Activated T-cell treated with anti-CD3 and anti-CD28 coated beads, Interleukin-2, amount 50 U/mL, for 4 hours (primary cell): ENCODE measurements at places on chromosomes 12 and 14. TPM values are rescaled to one million over a fixed set of nuclear protein-coding genes. Genes with fewer than 3 reads are reported as not detected.

TAMALIN gene
- total RNA-seq, result 13.5 TPM

LRTM2 gene
- 0.08 TPM for total RNA-seq

PROX2 gene
- total RNA-seq, result 0.13 TPM

PLXNC1 gene
- total RNA-seq, result 3.1 TPM

PIANP gene
- total RNA-seq, result 0.40 TPM

SLC24A4 gene
- total RNA-seq, result not detected

C14orf180 gene
- total RNA-seq, result not detected

STXBP6 gene
- total RNA-seq, result 0.18 TPM

RNU6-8 gene
- total RNA-seq, result not detected
